ENCODE measurements at places on chromosomes 4 and X. TPM values are rescaled to one million over a fixed set of nuclear protein-coding genes. Genes with fewer than 3 reads are reported as not detected.

Gene CLCN5
- polyA plus RNA-seq = 77.2 TPM

Gene NKX6-1
- polyA plus RNA-seq = not detected

Gene FRAS1
- polyA plus RNA-seq = 7.2 TPM

Gene MAGEA12
- polyA plus RNA-seq = not detected

Gene UNC5C
- polyA plus RNA-seq = 1.4 TPM

Gene PRKG2
- polyA plus RNA-seq = 8.0 TPM

Gene TLR7
- 0.66 TPM for polyA plus RNA-seq

Gene AKAP14
- not detected for polyA plus RNA-seq

Gene INTS12
- polyA plus RNA-seq = 29.6 TPM

Gene STAP1
- 0.14 TPM for polyA plus RNA-seq

- peak; percentile 65 for DNase-seq
Observed at GRCh38 chr4:158810487-158811215, 41.8 kb downstream of the FNIP2 start.

DNA sequence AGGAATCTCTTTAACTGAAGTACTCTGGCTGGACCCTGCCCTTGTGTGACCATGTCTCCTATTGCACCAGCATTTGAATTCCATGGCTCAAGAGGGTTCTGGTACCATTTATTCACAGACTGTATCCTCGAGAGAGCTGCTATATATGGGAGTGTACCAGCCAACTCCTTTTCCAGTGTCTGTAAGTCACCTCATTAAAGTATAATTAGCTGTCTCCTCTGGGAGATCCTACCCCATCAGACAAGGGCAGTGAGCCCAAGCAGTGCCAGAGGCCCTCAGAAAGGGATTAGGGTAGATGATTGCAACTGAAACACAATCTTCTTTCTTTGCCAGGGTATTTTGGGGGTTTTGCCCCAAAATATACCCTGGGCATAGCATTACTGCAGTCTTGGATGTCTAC lies 31.6 kb downstream of the GNL3L start:
- DNase-seq = no peak

DNA sequence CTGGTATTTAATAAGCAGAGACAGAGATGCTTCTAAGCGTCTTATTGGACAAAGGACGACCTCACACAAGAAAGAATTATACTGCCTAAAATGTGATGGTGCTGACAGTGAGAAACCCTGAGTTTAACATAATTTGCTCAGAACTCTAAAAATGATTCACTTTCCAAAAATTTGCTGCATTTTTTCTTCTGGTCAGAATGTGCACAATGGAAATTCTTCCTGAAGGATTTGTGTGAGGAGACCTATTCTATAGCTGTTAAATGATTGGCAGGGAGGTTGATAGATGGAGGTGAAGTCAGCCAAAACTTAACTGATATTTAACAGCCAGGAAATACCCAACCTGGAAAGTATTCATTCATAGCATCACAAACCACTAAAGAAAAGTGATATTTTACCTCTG lies 1.7 kb downstream of the MAGEC3 start:
- DNase-seq = no peak

DNA sequence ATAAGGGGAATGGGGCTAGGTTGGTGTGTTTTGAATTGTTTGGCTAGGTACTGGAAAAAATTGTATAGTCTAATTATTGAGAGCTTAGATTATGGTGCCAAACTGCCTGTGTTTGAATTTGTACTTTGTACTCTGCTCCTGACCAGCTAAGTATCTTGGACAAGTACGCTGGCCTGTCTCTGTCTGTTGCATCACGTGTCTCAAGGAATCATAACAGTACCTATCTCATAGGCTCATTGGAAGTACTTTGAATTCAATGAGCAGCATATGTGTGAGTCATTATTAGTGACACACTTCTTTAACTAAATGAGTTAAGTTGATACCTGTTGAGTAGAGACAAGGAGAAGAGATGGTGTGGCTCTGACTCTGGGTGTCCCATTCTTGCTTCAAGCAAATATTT lies 69.5 kb upstream of the MND1 start:
- DNase-seq = no peak

DNA sequence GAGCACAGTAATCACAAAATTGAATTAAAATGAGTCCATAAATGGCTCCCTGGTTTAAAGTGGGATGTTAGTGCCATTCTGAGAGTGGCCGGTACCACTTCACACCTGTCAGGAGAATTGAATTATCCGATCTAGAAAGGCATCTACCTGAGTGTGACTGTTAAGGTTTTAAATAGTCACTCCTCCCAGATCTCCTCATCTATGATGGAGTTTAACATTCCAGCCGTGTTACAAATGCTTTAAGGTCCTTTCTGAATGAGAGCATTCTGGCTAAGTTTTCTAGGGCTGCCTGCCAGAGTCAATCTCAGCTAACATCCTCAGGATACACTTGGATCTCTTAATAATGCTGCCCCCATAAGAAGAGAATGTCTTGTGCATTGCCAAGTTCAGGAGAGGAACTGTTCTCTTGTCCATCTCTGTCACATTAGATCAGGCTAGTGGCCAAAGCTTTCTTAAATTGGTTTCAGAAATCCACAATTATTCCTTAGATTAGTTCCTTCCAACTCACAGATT lies 231.1 kb downstream of the SLC39A8 start:
- peak; percentile 3 for DNase-seq

GRCh38 chr4:60805500-60806313 lies 394.4 kb upstream of the ADGRL3 start:
- DNase-seq = no peak

DNA sequence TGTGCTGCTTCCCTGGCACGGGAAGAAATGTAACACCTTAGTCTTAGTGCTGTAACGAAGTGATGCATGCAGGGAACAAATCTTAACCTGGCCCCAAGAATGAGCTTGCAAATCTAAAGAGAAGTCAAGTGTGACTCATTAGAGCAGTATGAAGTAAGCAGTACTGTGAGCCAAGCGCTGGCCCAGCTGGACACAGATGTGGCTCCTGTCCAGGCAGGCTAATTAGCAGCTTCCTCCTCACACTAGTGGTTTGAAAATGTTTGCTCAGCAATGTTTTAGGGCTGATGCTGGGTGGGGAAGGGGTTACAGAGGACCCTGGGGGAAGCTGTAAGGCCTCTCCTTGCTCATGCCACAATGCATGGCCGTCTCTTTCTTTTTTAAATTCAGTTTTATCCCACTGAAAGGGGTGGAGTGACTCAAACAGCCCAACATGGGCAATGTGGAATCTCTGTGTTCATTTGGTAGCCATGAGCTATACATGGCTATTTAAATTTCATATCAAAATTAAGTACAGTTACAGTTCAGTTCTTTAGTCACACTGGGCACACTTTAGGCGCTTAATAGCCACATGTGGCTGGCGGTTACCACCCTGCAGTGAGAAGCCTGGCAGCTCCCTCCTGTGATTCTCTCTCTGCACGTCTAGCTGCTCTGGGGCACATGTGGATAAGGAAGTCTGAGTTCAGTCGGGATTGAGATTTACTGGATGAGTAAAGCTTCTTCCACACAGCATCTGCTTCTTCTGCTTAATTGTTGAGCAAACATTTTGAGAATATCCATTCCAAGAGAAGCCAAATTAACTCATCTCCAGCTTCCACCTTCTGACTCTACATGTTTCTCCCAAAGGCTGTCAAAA lies 48.8 kb downstream of the MAP7D2 start:
- DNase-seq = peak; percentile 52

- DNase-seq = no peak
Observed at GRCh38 chr4:145153904-145154298, 26.5 kb downstream of the OTUD4 start.

- peak; percentile 1 for DNase-seq
Observed at GRCh38 chrX:5084279-5084678, 1144.4 kb downstream of the NLGN4X start.

- no peak for DNase-seq
Observed at GRCh38 chrX:26146024-26146423, 7.9 kb downstream of the MAGEB18 start.

DNA sequence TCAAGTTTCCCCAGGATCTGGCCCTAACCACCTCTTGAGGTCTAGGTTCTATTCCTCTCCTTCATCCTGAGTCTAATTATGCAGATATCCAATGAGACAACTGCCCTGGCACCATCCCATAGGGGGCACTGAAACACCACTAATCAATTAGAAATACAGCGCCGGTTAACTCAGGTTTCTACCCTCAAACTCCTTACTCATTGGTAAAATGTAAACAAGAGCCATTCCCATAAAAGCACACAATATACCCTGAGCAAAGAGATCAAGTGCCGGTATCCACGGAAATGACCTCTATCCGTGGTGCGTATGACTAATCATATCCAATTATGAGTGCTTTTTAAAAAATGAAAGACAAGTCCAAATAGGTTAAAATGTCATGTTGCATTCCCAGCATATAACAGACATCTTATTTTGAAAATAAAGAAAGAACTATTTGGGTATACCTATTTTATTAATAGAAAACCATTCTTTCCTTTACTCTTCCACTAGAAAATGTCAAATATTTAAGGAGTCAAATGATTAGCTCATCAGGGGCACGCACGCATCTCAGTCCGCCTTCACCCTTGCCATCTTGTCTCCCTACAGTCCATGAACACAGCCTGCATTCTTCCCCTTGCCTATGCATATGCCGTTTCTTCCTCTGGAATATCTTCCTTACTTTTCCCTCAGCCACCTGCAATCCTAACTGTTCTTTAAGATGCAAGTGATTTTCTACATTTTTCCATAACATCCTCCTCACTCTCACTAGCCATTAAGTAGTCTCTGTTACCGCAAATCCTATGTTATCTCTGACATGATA lies 141.1 kb downstream of the MAML3 start:
- DNase-seq = peak; percentile 30
